Upper lobe of right lung (tissue), 1 donor: ENCODE measurements at places on chromosomes 7 and 10. TPM values are rescaled to one million over a fixed set of nuclear protein-coding genes. Genes with fewer than 3 reads are reported as not detected.

DNA sequence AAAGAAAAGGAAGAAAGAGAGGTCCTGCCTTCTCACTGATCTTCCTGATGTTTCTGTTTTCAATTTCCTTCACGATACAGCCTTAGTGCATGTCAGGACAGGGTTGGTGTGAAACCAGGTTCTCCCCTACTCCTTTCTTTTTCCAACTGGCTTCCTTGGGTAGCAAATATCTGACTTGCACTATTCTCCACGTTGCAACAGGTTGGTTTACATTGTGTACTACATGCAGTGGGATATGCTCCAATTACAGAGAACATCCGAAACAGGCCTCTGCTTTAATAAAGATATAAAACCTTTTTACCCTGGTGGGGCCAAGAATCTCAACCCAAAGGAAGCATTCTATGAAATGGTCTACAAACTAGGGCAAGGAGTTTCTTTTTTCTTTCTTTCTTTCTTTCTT lies 16.9 kb upstream of the CREB5 start:
- H3K4me3 ChIP-seq = no peak overlapping the region
- H3K27me3 ChIP-seq = peaks cover 12% of the 10 kb centered on the region
- peaks cover 1% of the 10 kb centered on the region for H3K4me1 ChIP-seq
- no peak overlapping the region for H3K27ac ChIP-seq

DNA sequence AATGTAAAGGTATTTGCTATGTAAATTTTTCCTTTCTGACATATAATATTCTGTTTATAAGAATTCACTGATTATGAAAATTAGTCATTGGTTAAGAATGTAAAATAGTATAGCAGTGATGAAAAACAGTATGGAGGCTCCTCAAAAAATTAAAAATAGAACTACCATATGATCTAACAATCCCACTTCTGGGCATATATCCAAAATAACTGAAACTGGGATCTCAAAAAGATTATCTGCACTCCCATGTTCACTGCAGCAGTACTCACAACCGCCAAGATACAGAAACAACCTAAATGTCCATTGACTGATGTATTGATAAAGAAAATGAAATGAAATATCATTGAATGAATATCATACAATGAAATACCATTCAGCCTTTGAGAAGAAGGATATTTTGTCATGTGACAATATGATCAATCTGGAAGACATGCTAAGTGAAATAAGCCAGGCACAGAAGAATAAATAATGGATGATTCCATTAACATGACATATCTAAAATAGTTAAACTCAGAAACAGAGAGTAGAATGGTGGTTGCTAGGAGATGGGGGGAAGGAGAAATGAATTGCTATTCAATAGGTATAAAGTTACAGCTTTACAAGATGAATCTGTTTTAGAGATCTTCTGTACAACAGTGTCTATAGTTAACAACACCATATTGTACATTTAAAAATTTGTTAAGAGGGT lies 14.0 kb downstream of the C10orf88 start:
- no peak for DNase-seq
- H3K4me3 ChIP-seq = no peak overlapping the region
- no peaks in the 10 kb centered on the region for H3K4me1 ChIP-seq
- no peak overlapping the region for H3K27ac ChIP-seq
- no peaks in the 10 kb centered on the region for H3K27me3 ChIP-seq

GRCh38 chr7:110800984-110801383 lies 289.9 kb upstream of the LRRN3 start:
- no peaks in the 10 kb centered on the region for H3K4me1 ChIP-seq
- no peak for DNase-seq
- no peak overlapping the region for H3K27ac ChIP-seq
- H3K36me3 ChIP-seq = no peaks in the 10 kb centered on the region
- H3K4me3 ChIP-seq = no peak overlapping the region

GRCh38 chr10:122173337-122173736 lies 97.8 kb upstream of the BTBD16 start:
- peaks cover 19% of the 10 kb centered on the region for H3K4me1 ChIP-seq
- H3K4me3 ChIP-seq = no peak overlapping the region
- DNase-seq = peak; percentile 54
- H3K27me3 ChIP-seq = no peaks in the 10 kb centered on the region

GRCh38 chr7:138799336-138800000 lies 1.5 kb upstream of the ATP6V0A4 start:
- no peak overlapping the region for H3K27ac ChIP-seq
- H3K27me3 ChIP-seq = no peaks in the 10 kb centered on the region
- DNase-seq = no peak
- no peak overlapping the region for H3K4me3 ChIP-seq

DNA sequence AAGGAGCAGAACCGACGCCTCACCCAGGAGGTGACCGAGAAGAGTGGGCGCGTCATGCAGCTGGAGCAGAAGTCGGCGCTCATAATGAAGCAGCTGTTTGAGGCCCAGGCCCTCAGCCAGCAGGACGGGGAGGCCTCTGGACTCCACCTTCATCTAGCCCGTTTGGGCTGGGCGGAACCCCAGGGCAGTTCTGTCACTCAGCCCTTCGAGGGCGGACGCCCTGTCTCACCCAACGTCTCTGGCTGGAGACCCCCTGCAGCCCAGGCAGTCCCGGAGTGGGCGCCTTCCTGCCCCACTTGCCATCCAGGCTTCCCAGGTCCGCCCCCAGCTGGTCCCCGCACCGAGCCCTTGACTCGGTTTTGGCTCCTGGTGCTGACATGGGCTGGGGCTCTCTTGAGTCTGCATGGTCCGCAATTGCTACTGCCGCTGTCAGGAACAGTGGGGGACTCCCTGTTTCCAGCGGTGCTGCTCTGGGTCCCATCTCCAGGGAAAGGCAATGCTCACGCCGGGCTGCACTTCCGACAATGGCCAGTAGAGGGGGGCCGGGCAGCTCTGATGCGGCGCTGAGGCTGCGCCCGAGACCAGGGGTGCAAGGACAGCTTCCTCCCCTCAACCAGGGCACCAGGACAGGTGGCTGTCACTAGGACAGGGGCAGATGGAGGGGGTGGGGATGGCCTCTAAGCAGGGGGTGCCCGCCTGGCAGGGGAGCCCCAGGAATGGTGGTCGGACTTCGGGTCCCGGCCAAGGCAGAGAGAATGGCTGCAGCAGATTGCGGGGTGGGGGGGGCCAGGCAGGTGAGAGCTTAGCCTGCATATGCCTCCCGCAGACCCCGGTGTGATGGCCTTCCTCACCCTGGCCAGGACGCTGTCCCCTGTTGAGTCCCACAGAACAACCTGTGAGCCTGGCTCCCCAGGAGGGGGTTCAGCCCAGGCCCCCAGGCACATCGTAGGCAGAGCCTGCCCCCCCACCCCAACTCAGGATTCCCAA lies 71.2 kb upstream of the KCTD7 start:
- peak; percentile 86 for DNase-seq
- H3K36me3 ChIP-seq = peaks cover 42% of the 10 kb centered on the region
- no peak overlapping the region for H3K4me3 ChIP-seq
- no peaks in the 10 kb centered on the region for H3K27me3 ChIP-seq
- no peak overlapping the region for H3K27ac ChIP-seq

Gene ZNF488
- total RNA-seq = 0.41 TPM

Gene SYT15B
- total RNA-seq = 40.1 TPM

Gene MRM2
- total RNA-seq = 23.7 TPM
